ENCODE measurements at places on chromosomes 12 and 14.

DNA sequence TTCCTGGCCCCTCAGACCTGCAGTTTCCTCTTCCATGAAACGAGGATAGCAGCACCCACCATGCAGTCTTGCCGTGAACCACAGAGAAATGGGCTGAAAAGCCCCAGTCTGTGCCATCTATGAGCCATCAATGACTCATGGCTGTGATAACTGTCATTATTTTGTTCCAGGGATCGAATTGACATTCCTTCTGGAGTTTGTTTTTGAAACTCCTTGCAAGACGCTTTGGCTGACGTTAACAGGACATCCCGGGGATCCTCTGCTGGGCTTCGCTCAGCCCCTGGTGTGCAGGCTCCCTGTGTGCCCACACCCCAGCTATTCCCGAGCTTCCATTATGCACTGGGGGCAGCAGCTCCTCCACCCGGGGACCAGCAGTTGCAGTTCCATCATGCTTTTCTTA lies 33.8 kb downstream of the MMAB start:
- no peak for DNase-seq

DNA sequence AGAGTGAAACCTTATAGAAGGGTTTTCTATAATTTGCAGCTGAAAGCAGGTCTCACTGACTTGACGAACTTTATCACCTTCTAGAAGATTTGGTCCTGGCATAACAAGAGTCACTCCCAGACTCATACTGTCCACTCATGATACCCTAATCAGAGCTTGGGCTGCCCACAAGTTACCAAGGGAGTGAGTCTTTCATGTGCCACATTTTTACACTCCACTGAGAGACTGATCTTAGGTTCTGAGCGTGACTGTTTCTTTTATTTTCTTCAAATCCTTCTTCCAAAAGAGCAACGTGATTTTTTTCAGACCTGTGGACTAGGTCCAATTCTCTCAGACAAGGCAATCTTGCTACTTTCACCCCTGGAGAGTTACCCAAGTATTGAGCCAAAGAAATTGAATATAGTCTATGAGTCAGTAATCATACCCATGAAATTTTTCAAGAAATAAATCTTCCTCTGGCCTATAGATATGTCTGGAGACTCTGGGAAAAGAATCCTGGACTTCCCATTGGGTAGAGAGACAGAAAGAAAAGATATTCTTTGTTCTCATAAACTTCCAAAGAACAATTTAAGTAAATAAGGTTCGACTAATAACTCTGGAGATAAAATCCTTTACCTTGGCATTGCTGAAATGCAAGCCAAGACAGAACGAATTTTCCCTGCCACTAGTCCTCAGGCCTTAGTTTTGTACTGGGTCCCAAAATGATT lies 26.9 kb downstream of the SIX1 start:
- DNase-seq = no peak

GRCh38 chr12:116697716-116698115 lies 40.2 kb downstream of the SPRING1 start:
- peak; percentile 86 for DNase-seq

GRCh38 chr14:79424462-79424861 lies 786.8 kb downstream of the DIO2 start:
- no peak for DNase-seq

GRCh38 chr14:105448706-105449111 lies 25.9 kb upstream of the CRIP2 start:
- no peak for DNase-seq

DNA sequence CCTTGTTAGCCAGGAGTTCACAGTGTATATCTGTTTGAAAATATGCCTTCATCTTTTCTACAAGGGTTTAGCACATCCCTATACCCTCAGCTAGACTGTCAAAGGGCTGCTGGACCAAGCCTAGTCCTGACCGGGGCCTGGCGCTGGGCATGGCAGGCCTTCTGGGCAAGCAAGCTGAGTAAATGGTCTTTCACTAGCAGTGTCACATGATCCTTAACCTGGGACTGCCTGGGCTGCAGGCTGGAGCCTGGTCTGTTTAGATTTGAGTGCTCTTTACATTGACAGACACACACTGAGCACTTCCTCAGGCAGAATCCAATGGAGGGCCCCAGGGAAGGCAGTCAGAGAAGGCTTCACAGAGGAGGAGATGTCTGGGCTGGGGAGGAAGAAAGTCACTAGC lies 6.9 kb upstream of the AVIL start:
- no peak for DNase-seq

DNA sequence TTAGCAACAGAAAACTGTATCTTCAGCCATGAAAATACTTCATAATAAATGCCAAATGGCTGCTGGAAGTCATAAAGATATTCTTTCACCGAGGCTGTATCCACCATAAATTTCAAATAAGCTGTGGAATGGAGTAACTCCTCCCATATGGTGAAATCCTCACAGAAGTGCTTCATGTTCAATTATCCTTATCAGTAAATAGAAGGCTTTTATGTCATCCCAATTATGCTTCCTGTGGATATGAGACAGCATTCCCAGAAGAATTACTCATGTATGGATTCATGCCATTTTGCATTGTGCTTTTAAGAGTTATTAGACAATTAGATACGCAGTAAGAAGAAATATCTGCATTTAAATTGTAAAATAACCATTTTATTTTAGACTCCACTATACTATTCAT lies 99.0 kb downstream of the RTN1 start:
- peak; percentile 79 for DNase-seq

DNA sequence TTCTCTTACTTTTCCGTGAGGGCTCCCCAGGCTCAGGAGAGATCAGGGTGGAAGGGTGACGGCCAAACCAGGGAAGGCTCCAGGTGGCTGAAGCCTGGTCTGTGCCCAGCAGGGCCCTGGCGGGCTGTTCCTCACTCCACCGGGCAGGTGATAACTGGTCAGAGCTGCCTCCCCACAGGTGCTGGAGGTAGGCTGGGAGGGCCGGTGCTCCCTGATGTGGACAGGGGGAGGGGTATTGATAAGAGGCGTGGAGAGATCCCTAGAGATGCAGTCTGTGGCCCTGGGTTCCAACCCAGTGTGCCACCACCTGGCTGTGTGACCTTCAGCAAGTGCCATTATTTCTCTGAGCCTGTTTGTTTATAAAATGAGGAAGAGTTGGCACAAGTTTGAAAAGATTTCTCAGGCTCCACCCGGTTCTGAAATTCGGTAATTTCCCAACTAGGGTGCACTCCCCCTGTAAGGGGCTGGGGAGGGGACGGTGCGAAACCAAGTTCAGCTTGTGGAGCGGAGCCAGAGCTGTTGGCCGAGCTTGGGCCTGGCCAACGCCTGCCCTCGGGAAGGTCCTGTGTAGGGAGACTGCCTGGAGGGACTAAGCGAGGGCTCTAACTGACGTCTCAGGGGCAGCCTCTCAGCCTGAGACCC lies 1.0 kb upstream of the NR4A1 start:
- DNase-seq = no peak
